Stimulated activated CD4-positive, alpha-beta T cell treated with anti-CD3 and anti-CD28 coated beads, Interleukin-4, amount 100 ng/mL, for 1 hour (primary cell): ENCODE measurements at places on chromosomes 2 and 18.

GRCh38 chr2:2116657-2117056, 214.4 kb downstream of the MYT1L start:
- no peak for DNase-seq

DNA sequence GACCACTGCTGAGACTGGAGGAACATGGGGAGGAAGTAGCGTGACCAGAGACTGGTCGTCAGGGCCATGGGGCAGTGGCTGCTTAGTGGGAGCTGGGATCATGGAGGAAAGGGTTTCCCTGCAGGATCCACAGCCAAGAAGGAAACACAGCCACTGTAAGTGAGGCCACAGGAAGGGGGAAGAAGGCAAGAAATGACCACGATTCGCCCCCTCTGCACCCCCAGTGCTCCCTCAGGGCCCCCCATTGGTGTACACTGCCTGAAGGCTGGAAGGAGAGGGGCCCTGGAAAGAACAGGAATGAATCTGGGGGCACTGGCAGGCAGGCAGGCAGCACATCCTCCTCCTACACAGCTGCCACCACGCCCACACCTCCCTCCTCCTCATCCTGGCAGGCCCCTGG, 62.5 kb upstream of the RMDN2 start:
- no peak for DNase-seq

GRCh38 chr2:98715812-98716451, 15.0 kb downstream of the MGAT4A start:
- DNase-seq: no peak

DNA sequence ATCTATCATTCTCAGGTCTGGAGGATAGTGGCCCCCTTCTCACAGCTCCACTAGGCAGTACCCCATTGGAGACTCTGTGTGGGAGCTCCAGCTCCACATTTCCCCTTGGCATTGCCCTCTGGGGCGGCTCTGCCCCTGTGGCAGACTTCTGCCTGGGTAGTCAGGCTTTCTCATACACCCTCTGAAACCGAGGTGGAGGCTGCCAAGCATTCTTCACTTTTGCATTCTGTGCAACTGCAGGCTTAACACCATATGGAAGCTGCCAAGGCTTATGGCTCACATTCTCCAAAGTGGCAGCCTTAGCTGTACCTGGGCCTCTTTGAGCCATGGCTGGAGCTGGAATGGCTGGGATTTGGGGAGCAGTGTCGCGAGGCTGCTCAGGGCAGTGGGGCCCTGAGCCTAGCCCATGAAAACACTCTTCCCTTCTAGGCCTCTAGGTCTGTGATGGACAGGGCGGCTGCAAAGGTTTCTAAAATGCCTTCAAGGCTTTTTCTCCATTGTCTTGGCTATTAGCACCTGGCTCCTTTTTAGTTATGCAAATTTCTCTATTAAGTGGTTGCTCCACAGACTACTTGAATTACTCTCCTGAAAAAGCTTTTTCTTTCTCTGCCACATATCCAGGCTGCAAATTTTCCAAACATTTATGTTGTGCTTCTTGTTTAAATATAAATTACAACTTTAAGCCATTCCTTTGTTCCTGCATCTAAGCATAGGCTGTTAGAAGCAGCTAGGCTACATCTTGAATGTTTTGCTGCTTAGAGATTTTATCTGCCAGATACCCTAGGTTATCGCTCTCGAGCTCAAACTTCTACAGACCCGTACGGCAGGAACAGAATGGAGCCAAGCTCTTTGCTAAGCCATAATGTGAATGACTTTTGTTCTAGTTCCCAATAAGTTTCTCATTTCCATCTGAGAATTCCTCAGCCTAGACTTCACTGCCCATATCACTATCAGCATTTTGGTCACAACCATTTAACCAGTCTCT, 206.5 kb downstream of the CPS1 start:
- DNase-seq: no peak

GRCh38 chr2:30866974-30867373, 59.7 kb upstream of the CAPN13 start:
- no peak for DNase-seq

DNA sequence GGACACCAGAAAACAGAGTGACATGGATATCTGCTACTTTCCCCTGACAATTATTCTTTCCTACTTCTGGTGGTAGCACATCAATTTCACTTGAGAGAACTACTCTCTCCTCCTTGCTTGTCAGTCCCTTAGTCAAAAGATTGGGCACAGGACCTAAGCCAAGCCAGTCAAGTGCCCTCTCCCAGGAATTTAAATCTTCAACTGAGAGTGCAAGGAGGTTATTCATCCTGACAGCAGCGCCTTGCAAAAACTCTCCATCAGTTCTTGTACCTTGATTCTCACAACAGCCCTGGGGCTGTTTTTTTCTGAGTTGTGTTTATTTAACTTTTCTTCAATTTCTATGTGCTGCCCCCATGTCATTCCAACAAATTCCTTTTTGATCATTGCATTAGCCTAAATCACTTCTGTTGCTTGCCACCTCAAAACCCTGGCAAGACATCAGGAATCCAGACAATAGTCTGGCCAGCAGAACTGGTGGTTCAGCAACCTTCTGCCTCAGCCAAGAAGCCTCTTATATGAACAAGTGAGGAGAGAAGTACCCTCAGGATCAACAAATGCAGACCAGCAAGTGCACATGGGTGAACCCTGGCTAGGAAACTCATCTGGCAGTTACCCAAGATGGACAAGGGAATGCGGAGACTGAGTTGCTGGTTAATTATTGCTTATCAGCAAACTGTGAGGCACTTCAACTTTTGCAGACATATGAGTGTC, 19.4 kb downstream of the COL4A3 start:
- DNase-seq: no peak

DNA sequence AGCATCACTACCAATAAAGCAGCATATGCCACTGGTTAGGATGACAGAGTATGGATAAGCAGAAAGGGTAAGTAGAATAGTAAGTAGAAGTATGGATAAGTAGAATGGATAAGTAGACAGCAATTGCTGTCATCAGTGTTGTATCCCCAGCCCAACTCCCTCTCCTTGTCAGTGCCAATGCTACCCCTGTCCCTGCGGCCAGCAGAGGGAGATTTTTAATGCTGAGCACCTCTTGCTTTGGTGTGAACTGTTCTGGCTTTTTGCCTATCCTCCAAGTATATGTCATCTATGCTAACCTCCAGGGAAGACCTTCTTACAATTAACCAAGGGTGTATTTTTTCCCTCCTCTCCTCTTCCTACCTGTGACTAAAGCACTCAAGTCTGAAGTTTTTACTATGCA, 136.7 kb upstream of the SPHKAP start:
- no peak for DNase-seq

GRCh38 chr18:48860269-48861180, 90.2 kb downstream of the SMAD7 start:
- DNase-seq: no peak

GRCh38 chr2:45816272-45816671, 164.8 kb downstream of the PRKCE start:
- no peak for DNase-seq

DNA sequence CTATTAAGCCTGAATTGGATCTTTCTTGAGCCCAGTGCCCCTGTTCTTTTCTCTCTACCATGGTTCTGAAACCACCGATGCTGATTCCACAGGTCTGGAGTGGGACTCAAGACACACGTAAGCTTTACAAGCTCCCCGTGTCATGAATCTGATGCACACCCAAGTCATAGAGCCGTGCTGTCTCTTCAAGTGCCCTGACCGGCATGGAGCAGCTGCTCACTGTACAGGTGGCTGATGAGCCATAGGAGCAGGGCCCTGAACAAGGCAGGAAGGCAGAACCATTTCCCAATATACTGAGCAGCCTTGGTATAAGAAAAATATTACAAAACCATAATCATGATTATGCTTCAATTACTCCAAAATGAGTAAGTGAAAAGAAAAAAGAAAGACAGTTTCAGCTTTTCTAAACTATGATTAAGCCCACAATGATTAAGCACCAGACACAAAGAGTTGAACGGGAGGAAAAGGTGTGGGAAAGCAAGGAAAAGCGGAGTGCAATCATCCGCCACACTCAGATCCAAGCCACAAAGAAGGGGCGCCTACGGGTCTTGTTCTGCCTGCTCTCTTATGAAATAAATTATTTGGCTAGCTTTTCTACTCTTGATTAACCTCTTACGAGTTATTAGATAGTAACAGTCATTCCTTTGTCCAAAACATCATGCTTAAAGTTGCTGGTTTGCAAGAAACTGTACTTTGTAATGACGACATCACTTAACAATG, 41.7 kb downstream of the NOL10 start:
- no peak for DNase-seq

- DNase-seq: no peak
Measured at GRCh38 chr2:238290715-238291549, 2.5 kb upstream of the PER2 start.

DNA sequence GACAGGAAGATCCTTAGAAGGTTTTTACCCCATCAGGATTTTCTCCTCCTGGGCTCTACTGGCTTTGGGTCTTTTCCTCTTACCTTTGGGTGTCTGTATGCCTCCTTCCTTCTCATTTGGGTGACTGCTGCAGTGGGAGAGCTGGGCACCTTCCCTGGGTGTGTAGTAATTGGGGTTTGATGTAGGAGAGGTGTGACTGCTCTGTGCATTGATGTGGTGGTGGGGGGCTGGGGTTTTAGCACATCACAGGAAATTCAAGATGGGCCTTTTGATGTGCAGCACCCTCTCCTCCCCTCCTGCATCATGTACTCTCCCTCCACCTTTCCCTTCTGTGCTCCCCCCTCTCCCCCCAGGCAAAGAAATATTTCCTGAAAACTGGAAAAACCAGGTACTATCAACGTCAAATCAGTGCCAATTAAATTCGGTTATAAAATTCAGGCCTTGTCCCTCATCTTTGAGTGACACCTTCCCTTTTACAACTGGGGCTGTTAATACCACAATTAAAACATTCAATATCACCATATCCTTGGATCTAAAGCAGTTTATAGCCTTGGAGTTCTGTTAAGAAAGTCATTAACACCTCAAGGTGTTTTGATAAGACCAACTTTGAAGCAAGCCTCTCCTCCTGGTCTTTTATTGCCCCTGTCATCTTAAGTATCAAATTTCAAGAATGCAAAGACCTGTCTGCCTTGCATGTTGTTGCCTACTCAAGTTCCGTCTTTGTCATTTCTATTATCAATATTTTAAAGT, 23.3 kb downstream of the EDAR start:
- DNase-seq: peak; percentile 13

DNA sequence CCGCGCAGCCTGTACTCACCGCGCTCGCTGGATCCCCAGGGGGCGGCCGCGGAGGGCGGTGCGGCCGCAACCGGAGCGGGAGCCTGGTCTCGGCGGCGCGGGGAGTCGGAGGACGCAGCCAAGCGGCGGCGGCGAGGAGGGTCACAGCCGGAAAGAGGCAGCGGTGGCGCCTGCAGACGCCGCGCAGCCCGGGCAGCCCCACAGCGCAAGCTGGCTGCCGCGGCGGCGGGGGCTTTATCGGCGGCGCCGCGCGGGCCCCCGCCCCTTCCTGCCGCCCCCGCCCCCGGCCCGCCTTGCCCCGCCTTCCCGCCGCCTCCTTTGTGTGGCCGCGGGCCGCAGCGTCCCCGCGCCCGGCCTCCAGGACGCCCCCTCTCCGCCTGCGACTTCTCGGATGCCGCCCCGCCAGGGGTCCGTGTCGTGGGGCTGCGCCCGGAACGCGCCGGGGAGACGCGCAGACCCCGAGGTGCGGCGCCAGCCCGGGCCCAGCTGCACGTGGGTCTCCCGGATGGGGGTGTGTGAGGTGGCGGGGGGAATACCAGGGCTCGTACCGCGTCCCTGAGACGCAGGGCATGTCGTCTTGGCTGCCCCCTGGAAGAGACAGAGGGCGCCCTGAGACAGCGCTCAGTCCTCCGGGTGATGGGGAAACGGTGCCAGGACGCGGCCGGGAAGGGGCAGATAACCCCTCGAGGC, at the start of gene SERPINE2:
Gene SERPINE2 (minus strand): TSS at position 207 of the 690 bp plus-strand sequence. CDS start 37,386 bp downstream, outside the sequence.
- DNase-seq: peak; percentile 60

GRCh38 chr2:201960305-201960704, 73.3 kb upstream of the FZD7 start:
- DNase-seq: no peak

DNA sequence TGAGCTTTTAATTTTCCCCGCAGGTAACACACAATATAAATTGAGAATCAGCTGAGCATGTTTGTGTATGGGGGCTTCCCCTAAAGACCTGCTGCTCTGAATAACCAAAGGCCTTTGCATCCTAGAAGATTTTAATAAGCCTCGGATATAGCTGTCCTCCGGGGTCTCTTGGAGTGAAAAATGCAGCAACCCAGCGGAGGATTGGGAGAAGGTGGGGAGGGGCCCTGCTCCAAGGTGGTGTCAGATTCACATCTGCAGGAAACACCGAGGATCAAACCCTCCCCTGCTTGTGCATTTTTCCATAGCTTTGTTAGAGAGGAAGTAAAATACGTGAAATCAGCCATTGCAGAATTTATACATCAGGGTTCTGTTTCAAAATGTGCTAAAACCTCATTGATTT, 63.0 kb upstream of the OTOF start:
- no peak for DNase-seq

GRCh38 chr2:221467610-221468009, 104.5 kb downstream of the EPHA4 start:
- no peak for DNase-seq

DNA sequence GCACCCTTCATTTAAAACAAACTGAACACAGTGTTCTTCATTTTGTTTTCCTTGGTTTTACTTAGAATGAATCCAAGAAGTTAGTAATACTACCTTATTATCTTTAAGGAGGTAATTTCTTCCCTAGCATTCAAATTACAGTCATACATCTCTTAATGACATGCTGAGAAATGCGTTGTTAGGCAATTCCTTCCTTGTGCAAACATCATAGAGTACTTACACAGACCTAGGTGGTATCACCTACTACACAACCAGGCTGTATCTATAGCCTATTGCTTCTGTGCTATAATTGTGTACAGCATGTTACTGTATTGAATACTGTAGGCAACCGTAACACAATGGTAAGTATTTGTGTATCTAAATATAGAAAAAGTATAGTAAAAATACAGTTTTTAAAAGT, 8.4 kb upstream of the CABYR start:
- DNase-seq: no peak

DNA sequence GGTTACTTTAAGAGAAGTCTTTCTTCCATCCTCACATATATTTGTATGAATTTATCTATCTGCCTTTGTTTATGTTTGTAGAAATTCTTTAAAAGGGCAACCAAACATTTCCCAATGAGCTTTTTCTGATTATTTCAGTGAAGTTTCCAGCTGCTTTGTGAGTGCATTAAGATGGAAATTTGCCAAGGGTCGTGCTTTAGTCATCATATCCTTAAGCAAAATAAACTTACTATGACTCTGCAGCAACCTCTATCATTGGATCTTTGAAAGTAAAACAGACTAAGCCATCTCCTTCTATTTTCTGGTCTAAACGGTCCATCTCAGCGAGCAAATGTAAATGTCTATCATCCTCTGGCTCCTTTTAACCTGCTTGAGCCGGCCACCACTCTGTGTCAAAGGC, 489.3 kb downstream of the SOX11 start:
- DNase-seq: no peak

DNA sequence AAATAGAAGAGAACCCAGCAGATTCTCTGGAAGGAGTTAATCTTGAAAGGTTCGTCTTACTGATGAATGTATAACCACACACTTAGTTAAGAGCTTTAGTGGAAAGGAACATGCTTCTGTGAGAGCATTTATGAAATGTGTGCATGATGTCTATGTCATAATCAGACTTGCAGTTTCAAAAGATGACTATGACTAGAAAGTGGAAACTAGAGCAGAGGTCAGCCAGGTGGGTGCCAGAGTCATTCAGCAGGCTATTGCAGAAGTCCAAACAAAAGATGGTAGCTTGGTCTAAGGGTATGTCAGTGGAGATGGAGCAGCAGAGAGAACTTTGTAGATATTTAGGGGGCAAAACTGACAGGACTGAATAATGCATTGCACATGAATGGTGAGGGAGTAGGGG, 825.8 kb downstream of the DCC start:
- DNase-seq: no peak
